Activated CD4-positive, alpha-beta T cell treated with anti-CD3 and anti-CD28 coated beads, Interleukin-10, Interleukin-2, amounts not matched to agents 100 ng/mL and 50 ng/mL, durations not matched to agents 16 hours and 8 hours (primary cell): ENCODE measurements at places on chromosomes 7 and 10.

DNA sequence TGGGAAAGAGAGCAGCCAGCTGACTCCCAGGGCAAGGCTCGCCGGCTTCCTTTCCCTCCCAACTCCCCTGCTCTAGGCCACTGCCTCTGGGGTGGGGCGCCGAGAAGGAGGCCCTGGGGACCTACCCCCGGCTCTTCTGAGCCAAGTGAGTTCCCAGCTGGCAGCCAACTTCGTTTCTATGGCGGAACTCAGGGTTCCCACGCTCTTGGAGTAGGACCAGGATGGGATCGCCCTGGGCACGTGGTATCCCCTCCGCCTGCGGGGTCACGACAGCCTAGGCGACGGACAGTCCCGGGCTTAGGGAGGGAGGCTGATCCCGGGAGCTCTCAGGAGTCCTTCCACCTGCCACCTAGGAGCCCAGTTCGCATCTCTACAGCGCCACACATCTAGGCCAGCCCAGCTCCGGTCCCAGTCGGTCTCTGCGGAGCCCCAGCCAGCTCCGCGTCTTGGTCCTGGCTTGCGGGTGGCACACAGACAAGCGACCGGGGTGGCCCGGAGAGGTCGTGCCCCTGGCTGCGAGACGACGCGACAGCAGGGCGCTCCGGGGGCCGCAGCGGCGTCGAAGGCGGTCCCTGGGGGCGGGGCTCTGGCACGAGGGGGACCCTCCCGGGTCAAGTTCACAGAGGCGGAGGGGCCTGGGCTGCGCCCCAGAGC lies 20.5 kb upstream of the GATA3 start:
- DNase-seq: no peak

DNA sequence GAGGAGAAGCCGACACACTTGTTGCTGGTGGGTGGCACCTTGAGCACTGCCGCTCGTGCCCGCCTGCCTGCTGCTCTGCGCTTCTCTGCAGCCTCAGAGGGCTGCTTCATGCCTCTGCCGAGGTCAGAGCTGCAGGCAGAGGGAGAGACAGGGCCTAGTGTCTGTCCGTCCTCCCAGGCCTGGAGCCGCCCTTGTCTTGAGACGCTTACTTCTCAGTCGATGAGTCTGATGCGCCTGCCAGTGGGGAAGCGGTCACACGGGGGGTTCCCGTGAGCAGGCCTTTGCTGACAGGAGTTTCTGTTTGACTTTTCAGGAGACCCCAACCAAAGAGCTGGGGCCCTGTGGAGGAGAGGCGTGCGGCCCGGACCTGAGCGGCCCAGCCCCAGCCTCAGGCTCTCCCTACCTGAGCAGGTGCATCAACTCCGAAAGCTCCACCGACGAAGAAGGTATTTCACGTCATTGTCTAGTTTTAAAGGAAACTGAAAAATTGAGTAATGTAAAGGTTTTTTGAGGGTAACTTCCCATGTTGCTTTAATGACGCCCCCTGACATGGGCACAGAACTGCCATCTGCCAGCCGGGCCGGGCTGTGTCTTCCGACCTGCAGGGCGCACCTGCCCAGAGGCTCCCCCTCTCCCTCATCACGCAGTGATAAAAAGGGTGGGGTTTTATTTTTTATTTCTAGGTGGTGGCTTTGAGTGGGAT lies 7.8 kb upstream of the BHLHA15 start:
- DNase-seq: no peak

GRCh38 chr7:47294556-47295222 lies 287.2 kb downstream of the TNS3 start:
- DNase-seq: no peak

DNA sequence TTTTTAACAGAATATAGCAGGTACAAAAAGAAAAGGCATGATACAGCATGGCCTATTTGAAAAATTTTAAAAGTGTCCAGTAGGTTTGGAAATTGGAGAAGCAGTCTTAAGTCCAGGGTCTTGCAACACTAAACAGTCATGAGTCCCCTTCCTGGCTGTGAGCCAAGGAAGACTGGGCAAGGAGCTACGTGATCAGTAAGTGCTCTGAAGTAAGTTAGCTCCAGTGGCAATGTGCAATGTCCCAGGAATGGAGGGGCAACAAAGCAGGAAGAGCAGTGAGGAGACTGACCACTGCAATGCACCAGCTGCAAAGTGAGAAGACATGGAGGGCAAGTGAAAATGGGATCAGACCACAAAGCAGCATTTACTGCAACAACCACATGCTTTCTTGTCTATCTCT lies 72.9 kb upstream of the GRID1 start:
- no peak for DNase-seq

- DNase-seq: no peak
These were observed 503.7 kb downstream of the TNS3 start for GRCh38 chr7:47078241-47078640.

GRCh38 chr10:13656337-13657100 lies 69.8 kb downstream of the PRPF18 start:
- no peak for DNase-seq

- DNase-seq: no peak
These were observed 94.0 kb upstream of the LANCL2 start for GRCh38 chr7:55271069-55271626.

DNA sequence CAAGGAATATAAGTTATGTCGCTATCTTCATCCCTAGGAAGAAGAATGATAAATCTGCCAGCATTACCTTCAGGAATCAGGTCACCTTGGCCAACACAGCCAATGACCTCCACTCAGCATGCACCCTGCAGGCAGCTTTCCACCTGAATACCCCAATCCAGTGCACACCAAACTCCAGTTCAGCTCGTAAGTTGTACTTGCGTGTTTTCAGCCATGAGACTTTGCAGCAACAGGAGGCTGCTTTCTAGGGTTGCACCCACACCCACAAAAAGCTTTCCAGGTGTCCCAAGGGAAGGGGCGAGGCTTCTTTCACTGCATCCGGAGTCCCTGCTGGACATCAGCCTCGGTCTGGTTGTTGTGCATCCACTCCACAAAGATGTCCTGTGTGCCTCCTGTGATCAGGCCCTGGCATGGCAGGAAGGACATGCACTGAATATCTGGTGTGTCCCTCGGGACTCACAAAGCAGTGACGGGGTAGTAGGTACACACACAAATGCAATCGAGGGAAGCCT lies 282.9 kb downstream of the GRID1 start:
- DNase-seq: no peak

- DNase-seq: no peak
These were observed 182.5 kb upstream of the PRSS58 start for GRCh38 chr7:142440219-142440905.

- peak; percentile 84 for DNase-seq
These were observed 1.1 kb downstream of the TRRAP start for GRCh38 chr7:98879198-98879978.

GRCh38 chr10:79101560-79102497 lies 33.1 kb downstream of the ZMIZ1 start:
- DNase-seq: no peak

DNA sequence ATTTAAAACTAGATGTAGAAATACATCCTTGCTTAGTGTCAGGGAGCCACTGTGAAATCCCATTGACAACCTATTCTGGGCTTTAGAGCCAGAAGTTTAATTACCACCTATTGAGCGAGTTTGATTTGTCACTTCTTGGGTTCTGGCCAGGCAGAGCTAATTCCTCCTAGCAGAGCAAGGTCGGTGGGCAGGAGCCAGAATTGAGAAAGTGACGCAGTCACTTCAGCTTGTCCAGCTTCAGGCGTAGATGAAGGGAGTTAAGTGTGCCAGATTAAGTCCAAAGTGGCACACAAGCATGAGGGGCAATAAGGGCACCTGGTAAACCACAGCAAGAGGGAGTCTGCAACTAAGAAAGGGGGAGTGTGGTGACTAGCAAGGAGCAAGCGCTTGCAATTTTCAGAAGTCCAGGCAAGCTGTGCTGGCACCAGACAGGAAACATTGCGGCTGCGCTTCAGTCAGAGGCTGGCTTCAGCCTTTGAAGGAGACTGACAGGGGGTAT lies 119.4 kb downstream of the ST7 start:
- no peak for DNase-seq

DNA sequence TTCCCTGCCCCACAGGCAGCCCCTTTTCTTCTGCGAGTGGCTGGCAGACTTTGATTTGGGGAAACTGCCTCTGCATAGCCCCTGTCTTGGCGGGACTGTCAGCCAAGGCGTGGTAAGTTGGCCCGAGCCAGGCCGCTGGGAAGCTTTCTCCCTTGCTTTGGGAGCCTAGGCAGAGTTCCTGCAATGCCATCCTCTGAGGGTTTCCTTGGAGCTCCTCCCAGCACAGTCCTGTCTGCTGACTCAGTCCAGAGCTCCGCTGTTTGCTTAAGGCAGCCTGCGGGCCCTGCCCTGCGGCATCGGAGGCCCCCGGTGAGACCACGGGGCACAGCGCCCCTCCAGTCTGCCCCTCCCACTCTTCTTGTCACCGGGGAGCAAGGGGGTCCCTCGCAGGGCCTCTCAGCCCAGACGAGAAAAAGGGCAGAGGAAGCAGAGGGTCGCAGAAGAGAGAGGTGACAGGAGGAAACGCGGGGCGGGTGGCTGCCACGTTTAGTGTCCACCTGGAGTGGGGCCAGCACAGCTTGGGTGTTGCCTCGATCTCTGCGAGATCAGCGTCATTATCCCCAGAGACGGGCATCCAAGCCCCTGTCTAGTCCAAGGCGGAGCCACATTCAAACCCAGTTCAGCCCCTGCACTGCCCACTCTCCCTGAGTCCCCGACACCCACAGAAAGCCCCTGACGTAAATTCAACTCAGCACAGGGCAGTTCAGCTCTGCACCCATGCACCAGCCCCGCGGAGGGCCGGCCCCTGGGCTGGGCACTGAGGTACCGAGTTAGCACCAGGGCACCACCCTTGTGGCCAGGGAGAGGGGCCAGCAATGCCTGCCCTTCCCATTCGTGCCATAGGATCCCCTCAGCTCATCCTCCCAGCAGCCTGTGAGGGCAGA lies 59.0 kb upstream of the CHST15 start:
- DNase-seq: no peak

- no peak for DNase-seq
These were observed 87.5 kb upstream of the NRP1 start for GRCh38 chr10:33421789-33422462.

- no peak for DNase-seq
These were observed 143.8 kb downstream of the TEX36 start for GRCh38 chr10:125538947-125539731.

GRCh38 chr7:55571511-55572377 lies 558 bp downstream of the VOPP1 start:
- peak; percentile 69 for DNase-seq

DNA sequence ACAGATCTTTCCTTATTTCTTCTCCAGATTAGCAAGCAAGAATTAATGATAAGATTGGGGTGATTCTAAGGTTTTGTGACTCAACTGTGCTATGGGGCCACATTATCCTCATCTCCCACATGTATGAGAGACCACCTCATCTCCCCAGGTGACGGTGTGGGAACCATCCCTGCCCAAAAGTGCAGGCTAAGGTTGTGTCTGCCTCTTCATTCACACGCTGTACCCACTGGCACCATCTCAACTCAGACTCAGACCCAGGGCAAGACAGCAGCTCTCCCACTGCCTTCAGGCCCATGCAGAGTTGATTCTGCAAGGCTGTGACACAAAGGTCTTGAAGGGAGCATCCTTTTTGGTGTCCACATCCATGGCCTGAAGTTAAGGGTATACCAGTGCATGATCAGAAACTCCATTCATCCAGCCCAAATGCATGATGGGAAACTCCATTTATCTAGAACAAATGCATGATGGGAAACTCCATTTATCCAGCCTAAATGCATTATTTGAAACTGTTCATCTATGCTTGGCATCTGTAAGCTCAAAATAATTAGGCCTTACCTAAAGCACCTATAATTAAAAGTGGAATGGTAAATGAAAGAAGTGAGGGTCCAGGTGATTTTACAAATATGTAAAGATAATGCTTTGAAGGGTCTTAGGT lies 99.4 kb downstream of the TCERG1L start:
- no peak for DNase-seq

GRCh38 chr7:33183504-33183903 lies 54.1 kb downstream of the BBS9 start:
- DNase-seq: no peak

- DNase-seq: no peak
These were observed 49.8 kb downstream of the ZNF239 start for GRCh38 chr10:43524434-43525247.
